Activated CD4-positive, alpha-beta T cell treated with anti-CD3 and anti-CD28 coated beads, Interleukin-2, amount 10 ng/mL, durations not matched to agents 24 days and 14 days (primary cell): ENCODE measurements at places on chromosomes 16 and 17. TPM values are rescaled to one million over a fixed set of nuclear protein-coding genes. Genes with fewer than 3 reads are reported as not detected.

DNA sequence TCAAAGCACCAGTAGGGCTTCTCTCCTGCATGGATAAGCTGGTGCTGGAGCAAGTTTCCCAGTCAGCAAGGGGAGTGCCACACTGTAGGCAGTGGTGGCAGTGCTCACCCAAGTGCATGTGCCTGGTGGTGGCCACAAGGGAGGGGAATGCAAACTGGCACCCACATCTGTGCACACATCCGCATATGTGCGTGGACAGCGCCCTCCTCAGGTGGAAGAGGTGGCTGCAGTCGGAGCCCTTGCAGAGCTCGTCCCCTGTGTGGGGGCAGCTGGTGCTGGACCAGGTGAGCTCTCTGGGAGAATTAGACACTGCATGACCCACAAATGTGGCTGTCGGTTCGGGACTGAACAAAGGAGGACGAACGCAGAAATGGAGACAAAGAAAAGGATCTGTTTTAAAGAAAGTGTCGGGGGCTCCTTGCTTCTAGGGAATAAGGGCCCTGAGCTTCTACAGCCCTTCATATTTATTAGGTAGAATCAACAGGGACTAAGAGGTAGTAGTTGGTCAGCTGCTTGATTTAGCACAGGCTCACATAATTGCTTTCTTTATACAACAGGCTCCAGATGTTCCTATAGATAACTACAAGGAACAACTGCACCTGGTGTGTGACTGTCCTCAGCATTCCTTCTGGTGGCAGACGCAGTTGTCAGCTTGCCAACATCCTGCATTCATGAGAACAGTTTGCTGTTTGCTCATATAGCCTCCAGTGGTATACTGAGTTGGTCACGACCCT is 5.3 kb upstream of the ZNF689 start:
- DNase-seq: peak; percentile 92

DNA sequence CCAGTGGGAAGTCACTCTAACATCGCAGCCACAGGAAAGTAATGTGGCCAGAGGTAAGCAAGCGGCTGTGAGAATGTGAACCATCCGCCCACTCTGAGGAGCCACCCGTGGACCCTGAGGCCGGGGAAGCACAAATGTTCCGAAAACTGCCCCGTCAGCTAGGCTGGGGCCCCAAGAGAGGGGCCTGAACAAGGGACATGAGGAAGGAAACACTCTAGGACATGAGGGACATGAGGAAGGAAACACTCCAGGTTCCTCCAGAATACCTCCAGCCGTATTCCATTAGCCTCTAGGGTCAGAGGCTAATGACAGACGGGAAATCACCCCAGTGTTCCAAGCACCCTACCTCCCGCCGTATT is 317 bp downstream of the TEFM start:
- DNase-seq: peak; percentile 75

DNA sequence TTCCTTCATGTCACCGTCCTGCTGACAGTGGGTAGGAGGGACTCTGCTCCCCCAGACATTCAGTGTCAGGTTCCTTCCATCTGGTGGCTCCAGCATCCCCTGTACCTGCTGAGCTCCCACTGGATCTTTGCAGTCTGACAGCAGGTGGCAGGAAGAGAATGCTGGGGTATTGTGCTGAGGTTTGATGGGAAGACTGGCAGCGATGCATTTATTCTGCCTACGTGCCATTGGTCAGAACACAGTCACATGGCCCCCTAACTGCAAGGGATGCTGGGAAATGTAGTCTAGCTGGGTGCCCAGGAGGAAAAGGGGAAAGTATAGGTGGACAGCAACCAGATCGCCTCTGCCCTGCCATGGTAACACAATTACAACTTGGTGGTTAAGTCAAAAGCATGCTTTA is 44.4 kb downstream of the IRX3 start:
- no peak for DNase-seq

The MGAT5B gene
- total RNA-seq: 0.21 and 0.51 TPM in 2 replicates

DNA sequence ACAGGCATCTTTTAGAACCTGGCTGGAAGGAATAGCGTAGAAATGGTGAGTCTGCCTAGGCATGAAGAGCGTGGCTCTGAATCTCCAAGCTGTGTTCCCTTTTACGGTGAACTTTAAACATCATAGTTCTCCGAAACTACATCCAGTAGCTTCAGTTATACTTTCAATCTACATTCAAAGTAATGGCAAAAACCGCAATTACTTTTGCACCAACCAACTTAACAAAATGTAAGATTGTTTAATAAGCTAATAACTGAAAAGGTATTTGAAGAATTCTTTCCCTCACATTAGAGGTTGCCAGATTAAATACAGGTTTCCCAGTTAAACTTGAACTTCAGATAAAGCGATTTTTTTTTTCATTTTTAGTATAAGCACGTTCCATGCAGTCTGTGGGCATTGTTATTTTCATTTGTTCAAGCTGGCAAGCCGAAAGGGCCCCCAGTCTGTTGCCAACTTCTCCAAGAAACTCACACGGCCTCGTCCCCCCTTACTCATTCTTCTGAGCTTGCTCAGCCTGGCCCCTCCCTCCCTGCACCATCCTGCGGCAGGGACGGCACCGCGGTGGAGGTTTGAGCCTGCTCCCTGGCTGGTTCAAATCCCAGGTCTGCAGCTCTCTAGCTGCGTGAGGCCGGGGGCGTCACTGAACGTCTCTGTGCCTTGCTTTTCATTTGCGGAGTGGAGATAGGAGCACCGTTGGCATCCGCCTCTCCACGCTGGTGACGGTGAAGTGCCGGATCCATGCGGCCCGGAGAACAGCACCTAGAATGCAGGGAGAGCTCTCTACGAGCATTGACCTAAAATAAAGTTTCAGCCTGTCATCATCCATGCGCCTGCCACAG is 3.5 kb upstream of the MTHFSD start:
- DNase-seq: no peak

The OR3A2 gene
- total RNA-seq: 0.26 and 1.0 TPM in 2 replicates

GRCh38 chr17:47852113-47852949 is 1.4 kb upstream of the SP6 start:
- DNase-seq: no peak

GRCh38 chr16:58494981-58495520 is 4.9 kb upstream of the NDRG4 start:
- DNase-seq: peak; percentile 92

- DNase-seq: no peak
Observed at GRCh38 chr17:2048805-2049204, 6.1 kb upstream of the HIC1 start.

- peak; percentile 87 for DNase-seq
Observed at GRCh38 chr17:82647593-82648164, 565 bp downstream of the WDR45B start.

- DNase-seq: no peak
Observed at GRCh38 chr16:74936902-74937560, 47.9 kb downstream of the WDR59 start.

DNA sequence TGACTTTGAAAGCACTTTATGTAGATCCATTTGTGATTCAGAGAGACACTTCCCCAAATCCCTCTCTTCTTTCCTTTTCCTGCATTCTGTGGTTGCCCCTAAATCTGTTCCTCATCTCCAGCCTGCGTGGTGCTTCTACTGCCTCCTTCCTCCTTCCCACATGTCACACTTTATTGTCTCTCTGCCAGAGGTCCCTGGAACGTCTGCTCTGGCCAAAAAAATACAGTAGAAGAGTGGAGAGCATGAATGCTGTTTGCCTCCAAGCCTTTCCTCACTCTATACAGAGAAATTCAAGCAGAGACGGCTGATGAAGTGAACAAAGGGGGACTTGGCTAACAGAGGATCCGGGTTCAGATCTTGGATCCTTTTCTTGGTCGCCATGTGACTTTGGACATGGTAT is 22.8 kb upstream of the IRX3 start:
- DNase-seq: no peak
